ENCODE measurements at places on chromosomes 7 and 10. TPM values are rescaled to one million over a fixed set of nuclear protein-coding genes. Genes with fewer than 3 reads are reported as not detected.

RSPH10B gene
- 2.6 TPM for polyA plus RNA-seq

DNA sequence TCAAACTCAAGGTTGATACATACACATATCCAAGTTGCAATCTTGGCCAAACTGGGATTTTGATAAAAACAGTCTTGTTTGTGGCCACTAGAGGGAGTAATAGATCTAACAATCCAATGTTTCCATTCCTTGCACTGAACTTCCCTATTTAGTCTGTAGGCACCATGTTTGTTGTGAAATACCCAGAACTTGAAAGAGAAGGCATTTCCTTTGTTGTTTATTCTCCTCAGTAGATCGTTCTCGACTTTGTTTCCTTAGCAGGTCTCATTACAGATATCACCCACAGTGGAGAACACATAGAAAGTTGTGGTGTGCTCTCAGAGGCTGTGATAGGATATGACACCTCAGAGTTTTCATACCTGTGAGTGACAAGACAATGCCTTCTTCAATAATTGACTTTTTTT, 70.3 kb upstream of the MXI1 start:
- H3K27me3 ChIP-seq, result no peaks in the 10 kb centered on the region
- peak overlapping the region; percentile 63 for H3K27ac ChIP-seq
- no peak overlapping the region for H3K4me3 ChIP-seq
- peaks cover 12% of the 10 kb centered on the region for H3K36me3 ChIP-seq
- peaks cover 34% of the 10 kb centered on the region for H3K4me1 ChIP-seq

BMPER gene
- 39.3 TPM for polyA plus RNA-seq

DNA sequence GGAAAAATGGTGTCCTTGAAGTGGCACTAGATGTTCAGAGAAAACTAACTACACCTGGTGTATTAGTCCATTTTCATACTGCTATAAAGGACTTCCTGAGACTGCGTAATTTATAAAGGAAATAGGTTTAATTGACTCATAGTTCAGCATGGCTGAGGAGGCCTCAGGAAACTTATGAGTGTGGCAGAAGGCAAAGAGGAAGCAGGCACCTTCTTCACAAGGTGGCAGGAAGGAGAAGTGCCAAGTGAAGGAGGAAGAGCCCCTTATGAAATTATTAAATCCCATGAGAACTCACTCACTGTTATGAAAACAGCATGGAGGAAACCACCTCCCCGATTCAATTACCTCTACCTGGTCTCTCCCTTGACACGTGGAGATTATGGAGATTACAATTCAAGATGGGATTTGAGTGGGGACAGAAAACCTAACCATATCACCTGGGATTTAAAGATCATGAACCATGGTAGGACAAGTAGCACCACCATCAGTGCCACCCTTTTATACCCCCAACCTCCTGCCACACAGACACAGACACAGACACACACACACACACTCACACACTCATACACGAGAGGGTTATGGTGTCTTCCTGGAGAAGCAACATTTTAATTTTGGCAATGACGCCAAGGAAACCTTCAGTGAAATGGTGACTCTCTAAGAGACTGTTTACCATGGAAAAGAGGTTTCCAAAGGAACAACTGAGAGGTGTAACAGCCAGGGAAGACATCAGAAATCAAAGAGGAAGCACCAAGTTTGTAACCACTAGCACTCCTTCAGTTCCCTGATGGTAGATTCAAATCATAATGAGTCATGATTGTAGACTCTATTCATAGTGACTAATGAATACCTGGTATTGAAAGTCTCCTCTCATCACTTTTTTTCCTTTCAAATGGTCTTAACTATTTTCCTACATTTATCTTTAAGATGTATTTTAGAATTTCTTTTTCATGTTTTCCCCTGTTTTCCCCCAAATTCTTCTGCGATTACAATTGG, 41.8 kb upstream of the WNT16 start:
- DNase-seq, result no peak
- no peaks in the 10 kb centered on the region for H3K27me3 ChIP-seq
- H3K27ac ChIP-seq, result no peak overlapping the region
- H3K4me1 ChIP-seq, result no peaks in the 10 kb centered on the region
- no peaks in the 10 kb centered on the region for H3K36me3 ChIP-seq

STMP1 gene
- polyA plus RNA-seq, result 81.6 TPM

DNA sequence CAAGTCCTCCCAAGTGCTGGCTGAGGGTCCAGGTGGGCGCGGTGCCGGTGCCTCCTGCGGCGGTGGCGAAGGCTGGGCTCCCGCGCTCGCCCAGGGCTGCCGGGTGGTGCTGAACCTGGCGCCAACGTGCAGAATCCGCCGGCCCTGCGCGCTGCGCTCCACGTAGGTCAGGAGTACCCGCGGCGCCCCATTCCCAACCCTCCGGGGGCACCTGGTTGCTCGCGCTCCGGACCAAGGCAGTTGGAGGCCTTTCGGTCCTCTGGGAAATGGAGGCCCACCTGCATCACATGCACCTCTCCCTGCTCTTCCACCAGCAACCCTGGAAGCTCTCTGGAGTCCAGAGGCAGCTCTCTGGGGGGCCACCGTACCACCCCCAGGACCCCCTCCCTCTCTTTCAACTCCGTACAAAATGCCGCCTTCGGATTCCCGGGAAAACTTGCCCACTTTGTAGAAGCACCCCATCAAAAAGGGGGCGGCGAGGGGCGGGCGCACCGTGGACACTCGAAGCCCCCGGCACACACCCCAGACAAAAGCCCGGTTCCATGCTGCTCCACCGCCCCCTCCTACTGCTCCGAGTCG, 745 bp downstream of the SLC16A9 start:
- H3K4me3 ChIP-seq, result peak overlapping the region; percentile 47
- peaks cover 56% of the 10 kb centered on the region for H3K27me3 ChIP-seq
- H3K36me3 ChIP-seq, result no peaks in the 10 kb centered on the region
- H3K4me1 ChIP-seq, result peaks cover 4% of the 10 kb centered on the region

- no peak for DNase-seq
- H3K27ac ChIP-seq, result peak overlapping the region; percentile 48
- H3K4me1 ChIP-seq, result no peaks in the 10 kb centered on the region
- no peaks in the 10 kb centered on the region for H3K27me3 ChIP-seq
- no peak overlapping the region for H3K4me3 ChIP-seq
Observed at GRCh38 chr10:373526-374309, 238.5 kb downstream of the ZMYND11 start.

- H3K4me3 ChIP-seq, result no peak overlapping the region
- H3K27me3 ChIP-seq, result no peaks in the 10 kb centered on the region
- no peaks in the 10 kb centered on the region for H3K36me3 ChIP-seq
- no peak overlapping the region for H3K27ac ChIP-seq
- DNase-seq, result no peak
- peaks cover 13% of the 10 kb centered on the region for H3K4me1 ChIP-seq
Observed at GRCh38 chr7:98174334-98175259, 36.6 kb upstream of the BHLHA15 start.

DNA sequence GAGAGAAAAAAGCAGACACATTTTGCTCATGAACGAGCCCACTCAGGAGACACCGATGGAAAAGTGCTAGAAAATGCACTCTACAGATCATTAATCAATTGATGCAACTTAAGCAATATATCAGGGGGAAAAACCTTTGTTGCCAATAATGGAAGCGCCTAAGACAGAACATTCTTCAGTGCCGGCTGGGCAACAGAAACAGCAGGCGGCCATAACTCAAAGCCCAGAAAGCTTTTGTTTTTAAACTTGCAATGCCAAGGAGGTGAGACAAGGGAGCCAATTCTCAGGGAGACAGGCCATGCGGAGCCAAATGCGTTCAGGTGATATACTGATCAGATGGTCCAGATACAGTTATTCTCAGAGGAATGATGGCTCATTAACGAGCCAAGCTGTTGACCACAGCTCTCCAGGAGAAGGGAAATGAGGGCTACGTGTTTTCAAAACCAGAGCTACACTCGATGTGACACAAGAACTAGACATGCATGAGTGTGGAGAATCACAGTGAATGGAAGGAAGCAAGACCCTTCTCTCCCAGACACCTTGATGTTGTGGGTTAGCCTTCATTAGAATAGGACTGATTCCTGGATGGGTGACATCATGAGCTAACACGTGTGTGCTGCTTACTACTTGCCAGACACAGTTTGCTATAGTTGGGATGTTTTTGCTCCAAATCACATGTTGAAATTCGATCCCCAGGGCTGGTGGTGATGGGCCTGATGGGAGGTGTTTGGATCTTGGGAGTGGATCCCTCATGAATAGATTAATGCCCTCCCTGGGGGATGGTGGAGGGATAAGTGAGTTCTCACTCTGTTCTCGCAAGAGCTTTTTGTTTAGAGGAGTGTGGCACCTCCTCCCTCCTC, 79.1 kb upstream of the KCNMA1 start:
- H3K27ac ChIP-seq, result no peak overlapping the region
- no peaks in the 10 kb centered on the region for H3K4me1 ChIP-seq
- no peaks in the 10 kb centered on the region for H3K36me3 ChIP-seq
- no peak overlapping the region for H3K4me3 ChIP-seq
- DNase-seq, result peak; percentile 9

DNA sequence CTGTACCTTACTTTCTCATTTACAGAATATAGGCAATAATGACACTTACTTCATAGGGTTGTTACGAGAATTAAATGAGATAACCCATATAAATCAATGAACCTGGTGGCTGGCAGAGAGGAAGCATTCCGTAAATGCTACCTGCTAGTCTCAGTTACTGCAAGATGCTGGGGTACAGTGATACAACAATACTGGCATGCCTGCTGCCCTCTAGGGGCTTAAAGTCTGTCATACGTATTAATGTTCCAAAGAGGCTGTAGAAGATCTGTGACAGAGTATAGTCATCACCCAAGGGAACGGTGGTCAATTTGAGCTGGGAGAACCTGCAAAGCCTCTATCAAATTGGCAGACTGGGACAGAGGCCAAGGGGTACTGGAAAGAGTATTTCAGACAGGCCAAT, 421.5 kb downstream of the GPAM start:
- DNase-seq, result no peak
- H3K27ac ChIP-seq, result no peak overlapping the region
- no peak overlapping the region for H3K4me3 ChIP-seq
- H3K27me3 ChIP-seq, result no peaks in the 10 kb centered on the region
- no peaks in the 10 kb centered on the region for H3K4me1 ChIP-seq

- H3K36me3 ChIP-seq, result no peaks in the 10 kb centered on the region
- no peak overlapping the region for H3K4me3 ChIP-seq
- H3K4me1 ChIP-seq, result no peaks in the 10 kb centered on the region
Observed at GRCh38 chr7:40311307-40311706, 176.5 kb downstream of the SUGCT start.

GRCh38 chr10:48599830-48600134, 5.1 kb downstream of the ARHGAP22 start:
- H3K27me3 ChIP-seq, result peaks cover 15% of the 10 kb centered on the region
- H3K36me3 ChIP-seq, result no peaks in the 10 kb centered on the region
- no peak overlapping the region for H3K27ac ChIP-seq
- H3K4me1 ChIP-seq, result peaks cover 7% of the 10 kb centered on the region
- DNase-seq, result no peak
- H3K4me3 ChIP-seq, result no peak overlapping the region

SPACDR gene
- polyA plus RNA-seq, result 3.5 TPM

DNA sequence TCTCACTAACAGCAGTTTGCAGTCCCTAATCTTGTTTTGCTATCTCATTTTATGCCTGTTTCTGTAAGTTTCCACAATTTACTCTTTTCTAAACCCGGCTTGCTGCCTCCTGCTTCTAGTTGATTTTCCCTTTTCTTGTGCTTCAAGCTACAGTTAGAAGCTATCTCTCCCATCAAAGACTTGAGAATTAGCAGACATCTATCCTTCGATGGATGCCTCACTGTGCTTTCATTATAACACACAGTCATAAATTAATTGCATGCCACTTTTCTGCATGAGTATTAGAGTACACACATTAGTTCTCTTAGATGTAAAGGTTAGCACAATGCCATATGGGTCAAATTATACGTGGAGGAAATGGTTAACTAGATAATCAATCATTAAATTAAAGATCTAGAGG, 48.7 kb downstream of the SEMA3A start:
- no peaks in the 10 kb centered on the region for H3K27me3 ChIP-seq
- H3K36me3 ChIP-seq, result no peaks in the 10 kb centered on the region
- no peak overlapping the region for H3K4me3 ChIP-seq
- H3K27ac ChIP-seq, result no peak overlapping the region
- no peaks in the 10 kb centered on the region for H3K4me1 ChIP-seq

CPA4 gene
- 0.50 TPM for polyA plus RNA-seq

HOXA10 gene
- polyA plus RNA-seq, result not detected

ADAMTS14 gene
- 4.9 TPM for polyA plus RNA-seq

GRCh38 chr10:122162671-122163173, 108.4 kb upstream of the BTBD16 start:
- no peaks in the 10 kb centered on the region for H3K4me1 ChIP-seq
- no peak overlapping the region for H3K27ac ChIP-seq
- no peak overlapping the region for H3K4me3 ChIP-seq
- DNase-seq, result no peak
- H3K27me3 ChIP-seq, result peaks cover 52% of the 10 kb centered on the region

GRCh38 chr7:16644636-16645592, 640 bp downstream of the ANKMY2 start:
- H3K36me3 ChIP-seq, result no peaks in the 10 kb centered on the region
- peak overlapping the region; percentile 92 for H3K27ac ChIP-seq
- DNase-seq, result peak; percentile 51
- no peaks in the 10 kb centered on the region for H3K27me3 ChIP-seq
- H3K4me1 ChIP-seq, result peaks cover 44% of the 10 kb centered on the region
- peak overlapping the region; percentile 78 for H3K4me3 ChIP-seq

- no peaks in the 10 kb centered on the region for H3K27me3 ChIP-seq
- no peak for DNase-seq
- H3K4me3 ChIP-seq, result no peak overlapping the region
- H3K4me1 ChIP-seq, result no peaks in the 10 kb centered on the region
- no peaks in the 10 kb centered on the region for H3K36me3 ChIP-seq
Observed at GRCh38 chr7:136652635-136653370, 215.6 kb upstream of the CHRM2 start.

DNA sequence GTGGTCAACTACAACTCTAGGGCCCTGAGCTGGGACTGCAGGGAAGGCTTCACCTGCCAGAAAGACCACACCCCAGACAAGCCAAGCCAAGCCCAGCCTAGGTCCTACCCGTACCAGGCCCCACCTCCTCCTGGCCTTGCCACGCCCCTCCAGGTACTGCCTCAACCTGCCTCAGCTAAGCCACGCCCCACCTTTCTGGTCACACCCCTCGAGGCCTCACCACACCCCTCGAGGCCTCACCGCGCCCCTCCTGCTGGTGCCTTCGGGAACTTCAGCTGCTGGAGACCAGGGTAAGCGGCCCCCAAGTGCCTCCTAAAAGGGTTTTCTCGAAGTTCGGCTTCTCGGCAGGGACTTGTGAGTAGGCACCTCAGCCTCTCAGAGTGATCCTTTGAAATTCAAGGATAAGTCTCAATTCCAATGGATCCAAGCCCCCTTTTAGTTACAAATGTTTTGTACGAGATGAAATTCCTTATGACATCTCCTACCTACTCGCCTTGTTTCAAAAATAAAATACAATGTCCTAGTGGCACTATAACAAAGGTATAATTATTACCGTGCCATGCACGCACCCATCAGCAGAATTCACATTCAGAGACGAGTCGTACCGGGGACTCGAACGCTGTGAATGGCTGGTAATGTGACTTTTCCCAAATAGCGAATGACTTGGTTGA, 171.2 kb downstream of the ARHGAP21 start:
- no peaks in the 10 kb centered on the region for H3K27me3 ChIP-seq
- DNase-seq, result peak; percentile 51
- H3K27ac ChIP-seq, result no peak overlapping the region

IFIT1B gene
- 0.48 TPM for polyA plus RNA-seq

CNPY1 gene
- polyA plus RNA-seq, result not detected

Measured in left lung (tissue), 14 donors.